Common myeloid progenitor, CD34-positive (primary cell): ENCODE measurements at places on chromosomes 5 and 9.

DNA sequence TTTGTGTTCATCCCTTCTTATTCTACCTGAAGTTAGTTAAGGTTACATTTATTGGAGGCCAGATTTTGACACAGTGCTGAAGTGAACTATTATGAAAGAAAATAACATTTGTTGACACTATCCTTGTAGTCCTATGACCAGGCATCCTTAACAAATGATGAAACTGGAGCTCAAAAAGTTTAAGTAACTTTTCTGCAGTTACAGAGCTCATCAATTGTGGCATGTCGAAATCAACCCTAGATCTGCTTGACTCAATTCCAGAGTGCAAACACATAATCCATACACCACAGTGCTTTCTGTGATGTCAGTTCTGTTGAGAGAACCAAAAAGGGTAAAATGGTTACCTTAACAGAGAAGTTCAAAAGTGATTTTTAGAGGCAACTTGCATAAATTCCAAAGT is 28.6 kb downstream of the KCNN2 start:
- DNase-seq = no peak

GRCh38 chr9:86285261-86285660 is 2.9 kb upstream of the ISCA1 start:
- peak; percentile 97 for DNase-seq

- DNase-seq = no peak
Observed at GRCh38 chr9:126833020-126833419, 27.4 kb upstream of the ZBTB34 start.

DNA sequence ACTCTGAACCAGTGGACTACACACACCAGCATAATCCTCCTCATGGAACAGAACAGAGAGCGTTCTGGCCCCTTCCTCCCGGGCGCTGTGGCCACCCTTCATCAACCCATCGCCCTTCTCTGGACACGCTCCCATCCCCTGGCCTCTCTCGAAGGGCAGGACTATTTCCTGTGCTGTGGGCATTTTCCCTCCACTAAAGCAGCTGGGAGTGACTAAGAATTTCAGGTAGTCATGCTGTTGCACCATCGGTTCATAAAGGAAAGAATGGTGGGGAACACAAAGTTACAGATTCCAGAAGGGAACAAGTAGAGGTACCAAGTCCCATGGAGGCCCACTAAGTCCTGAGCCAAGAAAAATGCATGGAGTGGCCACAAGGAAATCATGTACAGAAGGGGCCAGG is 68.6 kb downstream of the EPB41L4B start:
- no peak for DNase-seq

GRCh38 chr5:147554261-147554817 is 44.5 kb upstream of the DPYSL3 start:
- peak; percentile 60 for DNase-seq

DNA sequence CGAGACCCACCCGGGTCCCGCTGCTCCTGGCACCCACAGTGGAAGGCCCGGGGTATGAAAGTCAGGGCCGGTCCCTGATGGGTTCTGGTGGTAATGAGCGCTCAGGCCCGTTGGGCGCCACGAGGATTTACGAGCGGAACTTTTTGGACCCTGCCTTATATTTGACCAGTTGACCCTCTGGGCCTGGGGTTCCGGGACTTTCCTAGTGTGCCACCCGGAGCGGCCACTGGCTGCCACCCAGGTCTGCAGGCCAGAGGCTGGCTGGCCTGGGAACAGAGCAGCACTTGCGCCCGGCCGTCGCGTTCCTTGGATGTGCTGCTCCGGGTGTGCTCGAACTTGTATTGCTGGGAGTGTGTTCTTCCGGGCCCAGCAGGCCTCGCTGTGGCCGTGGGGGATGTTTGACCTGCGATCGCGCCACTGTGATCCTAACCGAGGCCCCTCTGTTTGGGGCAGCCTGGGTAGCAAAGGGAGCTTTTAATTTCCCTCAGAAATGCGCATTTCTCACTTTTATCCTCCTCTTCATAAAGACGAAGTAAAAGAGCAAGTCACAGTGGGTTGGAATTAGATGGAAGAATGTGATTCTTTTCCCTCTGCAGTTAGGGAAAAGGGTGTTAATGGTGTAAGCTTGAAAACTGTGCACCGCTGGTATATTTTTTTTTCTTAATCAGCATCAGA is 1.2 kb downstream of the F2RL1 start:
- DNase-seq = no peak

GRCh38 chr9:15239816-15240215 is 67.2 kb downstream of the TTC39B start:
- no peak for DNase-seq

DNA sequence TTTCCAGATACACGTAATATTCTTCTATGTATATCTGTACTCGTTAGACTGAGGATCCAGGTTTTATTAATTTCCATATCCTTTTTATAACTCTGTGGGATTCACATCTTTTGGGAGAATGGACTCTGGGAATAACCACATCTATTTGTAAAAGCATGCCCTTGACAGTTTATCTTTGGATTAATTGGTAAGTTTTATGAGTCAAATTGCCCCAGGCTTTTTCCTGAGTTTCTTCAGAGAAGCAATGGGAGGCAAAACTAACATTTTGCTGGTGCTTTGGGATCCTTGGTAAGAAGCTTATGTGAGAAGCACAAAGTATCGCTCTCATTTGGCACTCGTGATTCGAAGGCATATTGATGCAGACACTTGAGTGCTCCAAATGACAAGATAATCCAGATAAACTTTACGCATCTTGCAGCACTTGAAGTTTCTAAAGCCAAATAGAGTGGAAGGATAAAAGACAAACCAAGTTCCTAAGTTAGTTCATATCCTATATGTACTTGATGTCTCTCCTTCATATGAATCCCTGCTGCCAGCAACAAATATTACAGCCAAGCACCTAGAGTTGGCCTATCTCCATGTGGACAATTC is 324.7 kb downstream of the TLE4 start:
- no peak for DNase-seq

DNA sequence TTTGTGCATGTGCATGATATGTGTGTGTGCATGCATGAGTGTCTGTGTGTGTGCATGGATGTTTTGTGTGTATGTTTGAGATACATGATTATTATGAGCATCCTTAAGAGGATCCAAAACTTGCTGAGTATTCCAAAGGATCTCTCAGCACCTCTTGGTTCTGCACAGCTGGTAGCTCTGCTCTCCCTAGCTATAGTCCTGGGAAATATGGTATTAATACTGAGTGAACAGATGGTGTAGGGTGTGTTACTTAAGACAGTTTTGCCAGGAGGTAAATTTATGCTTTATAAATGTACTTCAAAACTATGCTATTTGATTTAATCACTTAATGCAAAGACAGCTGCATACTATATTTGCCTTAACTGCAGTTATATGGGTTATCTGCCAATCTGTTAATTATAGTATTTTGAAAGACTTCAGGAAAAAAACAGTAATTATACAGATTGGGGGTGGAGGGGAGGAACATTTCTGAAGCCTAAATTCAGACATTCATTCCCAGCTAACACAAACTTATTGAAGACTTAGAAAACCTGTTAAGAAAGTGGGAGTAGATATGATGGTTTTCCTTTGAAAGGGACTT is 215.5 kb downstream of the MPDZ start:
- no peak for DNase-seq

DNA sequence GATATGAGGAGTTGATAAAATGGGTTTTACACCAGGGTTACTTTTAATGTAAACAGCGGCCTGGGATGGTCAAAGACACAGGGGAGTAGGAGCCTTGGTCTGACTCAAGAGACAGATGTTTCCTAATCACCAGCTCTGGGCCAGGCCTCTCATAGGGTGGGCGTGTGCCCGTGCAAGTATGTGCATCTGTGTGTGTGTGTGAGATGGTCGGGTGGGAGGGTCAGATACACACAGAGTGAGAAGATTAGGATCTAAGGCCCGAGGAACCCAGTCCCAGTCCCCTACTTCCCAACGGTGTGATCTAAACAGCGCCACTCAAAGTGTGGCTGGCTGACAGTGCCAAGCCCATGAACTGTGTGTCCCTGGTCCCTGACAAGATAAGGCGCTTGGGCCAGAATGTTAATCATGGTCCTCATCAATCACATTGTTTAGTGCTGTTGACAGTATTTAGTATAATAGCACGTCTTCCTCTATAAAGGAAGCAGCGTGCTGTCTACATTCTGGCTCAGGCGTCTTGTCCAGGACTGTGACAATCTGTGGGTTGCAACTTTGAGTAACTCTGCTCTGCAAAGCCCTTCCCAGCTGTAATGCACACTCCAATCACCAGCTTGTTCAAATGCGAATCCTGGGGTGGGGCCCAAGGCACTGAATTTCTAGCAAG is 173.7 kb downstream of the DAB2IP start:
- DNase-seq = peak; percentile 7

GRCh38 chr5:169719360-169720314 is 82.6 kb downstream of the DOCK2 start:
- no peak for DNase-seq

DNA sequence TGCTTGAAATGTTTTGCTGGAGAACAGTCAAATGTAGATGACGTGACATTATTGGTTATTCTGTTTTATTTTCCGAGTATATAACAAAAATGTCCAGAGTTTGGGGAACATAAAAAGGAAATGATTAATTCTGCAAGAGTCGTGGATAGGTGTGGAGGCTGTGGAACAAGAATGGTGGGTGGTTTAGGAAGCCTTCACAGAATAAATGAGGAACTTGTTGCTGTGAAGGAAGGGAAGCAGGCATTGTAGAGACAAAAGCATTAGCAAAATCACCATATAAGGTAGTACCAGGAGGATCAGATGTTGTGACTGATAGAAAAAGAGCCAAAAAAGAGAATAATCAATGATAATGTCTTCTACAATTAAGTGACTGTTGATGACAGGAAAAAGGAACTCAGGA is 66.2 kb upstream of the CNTLN start:
- DNase-seq = no peak

DNA sequence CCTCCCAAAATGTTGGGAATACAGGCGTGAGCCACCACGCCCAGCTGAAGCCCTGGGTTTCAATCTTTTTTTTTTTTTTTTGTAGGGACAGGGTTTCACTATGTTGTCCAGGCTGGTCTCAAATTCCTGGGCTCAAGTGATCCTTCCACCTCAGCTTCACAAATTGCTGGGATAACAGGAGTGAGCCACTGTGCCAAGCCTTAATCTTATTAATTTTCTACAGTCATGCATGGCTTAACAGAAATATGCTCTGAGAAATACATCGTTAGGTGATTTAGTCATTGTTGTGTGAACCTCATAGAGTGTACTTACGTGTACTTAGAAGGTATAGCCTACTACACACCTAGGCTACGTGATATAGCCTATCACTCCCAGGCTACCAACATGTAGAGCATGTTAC is 31.0 kb downstream of the GLDC start:
- no peak for DNase-seq

- DNase-seq = peak; percentile 12
Observed at GRCh38 chr5:82894716-82895115, 182.5 kb downstream of the TMEM167A start.

- DNase-seq = no peak
Observed at GRCh38 chr5:116315531-116315930, 230.7 kb downstream of the COMMD10 start.

DNA sequence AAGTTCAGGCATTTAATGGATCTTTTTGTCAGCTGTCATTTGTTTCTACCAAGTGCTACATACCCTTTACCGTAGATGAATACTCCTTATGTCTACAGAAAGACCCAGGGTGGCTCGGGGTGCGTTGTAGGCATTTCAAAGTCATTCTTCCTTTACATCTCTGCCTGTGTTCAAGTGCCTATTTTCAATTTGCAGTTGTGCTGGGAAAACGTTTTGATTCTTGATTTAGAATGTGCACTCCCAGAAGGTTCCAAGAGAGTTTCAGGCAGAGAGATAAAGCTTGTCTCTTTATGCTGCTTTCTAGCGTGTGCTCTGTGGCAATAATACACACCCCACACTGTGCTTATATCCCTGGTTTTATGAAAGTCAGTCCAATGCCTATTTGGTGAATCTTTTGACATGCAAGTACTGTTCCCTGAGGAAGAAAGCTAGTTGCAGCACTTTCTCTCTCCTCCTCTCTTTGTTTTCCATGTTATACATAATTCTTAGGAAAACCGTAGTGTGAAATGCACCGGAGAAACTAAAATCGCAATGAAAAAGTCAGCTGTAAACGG is 828.1 kb upstream of the ZNF608 start:
- no peak for DNase-seq

DNA sequence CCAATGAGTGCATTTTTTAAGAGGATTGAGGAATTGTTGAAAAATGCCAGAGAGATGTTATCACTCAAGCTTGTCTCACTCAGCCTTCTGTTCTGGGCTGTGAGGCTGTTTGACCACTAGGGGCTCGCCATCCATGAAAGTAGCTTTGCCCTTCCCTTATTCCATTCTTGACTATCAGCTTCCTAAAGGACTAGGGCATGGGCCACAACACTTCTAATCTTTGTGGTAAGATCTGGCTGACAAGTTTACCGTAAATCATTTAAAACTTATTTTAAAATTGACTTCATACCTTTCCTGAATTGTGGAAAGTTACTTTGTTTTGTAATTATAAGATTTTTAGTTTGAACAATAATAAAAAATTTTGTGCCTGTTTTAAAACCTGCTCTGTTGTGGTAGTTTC is 49.5 kb downstream of the TJP2 start:
- DNase-seq = peak; percentile 45

DNA sequence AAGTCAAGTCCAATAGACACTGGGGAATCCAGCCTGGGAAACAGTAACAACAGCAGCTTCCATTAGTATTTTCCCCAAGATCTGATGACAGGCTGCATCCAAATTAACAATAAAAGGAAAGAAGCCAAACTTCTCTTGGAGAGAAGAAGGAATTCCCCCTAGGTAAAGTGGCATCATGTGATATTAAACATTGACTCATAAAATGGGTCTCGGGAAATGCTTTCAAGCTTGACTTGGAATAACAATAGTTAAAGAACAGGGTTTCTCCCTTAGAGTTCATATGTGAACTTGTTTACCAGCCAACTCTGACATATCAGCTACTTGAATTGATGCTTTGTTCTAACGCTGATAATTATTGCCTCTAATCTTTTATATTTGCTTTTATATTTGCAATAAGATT is 45.4 kb downstream of the ENTREP1 start:
- no peak for DNase-seq

GRCh38 chr5:155229135-155229534 is 215.6 kb downstream of the KIF4B start:
- DNase-seq = no peak

GRCh38 chr9:123341816-123342215 is 14.2 kb upstream of the CRB2 start:
- no peak for DNase-seq

GRCh38 chr9:136411378-136411777 is 920 bp downstream of the PMPCA start:
- no peak for DNase-seq

GRCh38 chr5:34847056-34847455 is 8.1 kb downstream of the TTC23L start:
- DNase-seq = no peak

DNA sequence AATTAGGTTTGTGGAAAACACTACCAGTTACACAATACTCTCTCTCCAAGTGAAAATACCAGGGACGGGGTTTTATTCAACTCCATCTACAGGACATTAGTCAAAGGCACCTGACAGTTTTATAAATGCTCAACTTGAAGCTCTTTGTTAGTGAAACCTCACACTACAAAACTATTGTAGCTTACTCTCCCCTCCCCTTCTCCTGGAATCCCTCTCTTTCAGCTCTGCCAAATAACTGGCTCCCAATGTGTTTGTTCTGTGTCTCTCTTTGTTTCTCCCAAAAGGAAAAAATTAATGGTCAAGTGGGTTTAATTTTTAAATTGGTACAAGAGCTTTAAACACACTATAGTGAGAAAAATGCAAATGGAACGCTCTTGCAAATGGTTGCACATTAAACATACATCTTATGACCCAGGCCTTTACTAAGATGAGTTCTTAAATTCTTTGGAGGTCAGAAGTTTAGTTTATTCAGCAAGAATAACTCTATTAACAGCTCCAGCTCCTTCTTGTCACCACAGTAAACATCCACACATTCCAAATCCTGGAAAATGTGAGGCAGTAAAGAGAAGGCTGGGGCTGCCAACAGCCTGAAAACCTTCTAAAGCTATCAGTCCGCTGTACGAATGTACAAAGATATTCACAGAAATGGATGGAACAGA is 48.4 kb downstream of the ZNF608 start:
- no peak for DNase-seq
